Adrenal gland (tissue), 19 donors: ENCODE measurements at places on chromosomes 6 and 20. TPM values are rescaled to one million over a fixed set of nuclear protein-coding genes. Genes with fewer than 3 reads are reported as not detected.
A peak's percentile ranks its signal among the peaks of the same experiment; 100 is the strongest.

- H3K4me3 ChIP-seq: no peak overlapping the region
- peaks cover 12% of the 10 kb centered on the region for H3K27me3 ChIP-seq
- no peak overlapping the region for H3K27ac ChIP-seq
- no peaks in the 10 kb centered on the region for H3K4me1 ChIP-seq
- no peaks in the 10 kb centered on the region for H3K36me3 ChIP-seq
- DNase-seq: no peak
Observed at GRCh38 chr20:57250607-57251343, 15.7 kb downstream of the BMP7 start.

GRCh38 chr20:59004493-59004762 is 2.6 kb downstream of the CTSZ start:
- H3K27me3 ChIP-seq: no peaks in the 10 kb centered on the region
- peaks cover 14% of the 10 kb centered on the region for H3K4me1 ChIP-seq
- H3K36me3 ChIP-seq: no peaks in the 10 kb centered on the region
- DNase-seq: peak; percentile 55
- no peak overlapping the region for H3K4me3 ChIP-seq
- H3K27ac ChIP-seq: no peak overlapping the region

DNA sequence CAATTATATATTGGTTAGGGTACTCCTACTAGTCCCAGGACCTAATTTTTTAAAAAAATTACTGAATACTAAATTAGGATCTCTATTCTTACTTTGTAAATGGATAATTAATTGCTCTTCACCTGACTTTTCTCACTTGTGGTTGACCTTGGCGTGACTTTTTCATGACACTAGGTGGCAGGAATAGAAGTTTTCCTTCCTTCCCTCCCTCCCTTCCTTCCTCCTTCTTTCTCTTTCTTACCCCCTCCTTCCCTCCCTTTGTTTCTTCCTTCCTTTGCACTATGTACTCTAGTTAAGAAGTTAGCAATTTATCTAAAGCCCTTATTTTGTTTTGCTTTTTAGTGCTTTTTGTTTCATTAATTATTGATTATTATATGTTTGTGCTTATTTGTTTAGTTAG is 20.4 kb upstream of the HBS1L start:
- H3K27ac ChIP-seq: no peak overlapping the region
- no peaks in the 10 kb centered on the region for H3K36me3 ChIP-seq
- no peaks in the 10 kb centered on the region for H3K4me1 ChIP-seq
- peaks cover 6% of the 10 kb centered on the region for H3K27me3 ChIP-seq
- no peak overlapping the region for H3K4me3 ChIP-seq
- no peak for DNase-seq

- no peaks in the 10 kb centered on the region for H3K27me3 ChIP-seq
- no peaks in the 10 kb centered on the region for H3K4me1 ChIP-seq
- H3K4me3 ChIP-seq: no peak overlapping the region
- no peaks in the 10 kb centered on the region for H3K36me3 ChIP-seq
- no peak overlapping the region for H3K27ac ChIP-seq
Observed at GRCh38 chr6:22413681-22414311, 117.0 kb upstream of the PRL start.

DNA sequence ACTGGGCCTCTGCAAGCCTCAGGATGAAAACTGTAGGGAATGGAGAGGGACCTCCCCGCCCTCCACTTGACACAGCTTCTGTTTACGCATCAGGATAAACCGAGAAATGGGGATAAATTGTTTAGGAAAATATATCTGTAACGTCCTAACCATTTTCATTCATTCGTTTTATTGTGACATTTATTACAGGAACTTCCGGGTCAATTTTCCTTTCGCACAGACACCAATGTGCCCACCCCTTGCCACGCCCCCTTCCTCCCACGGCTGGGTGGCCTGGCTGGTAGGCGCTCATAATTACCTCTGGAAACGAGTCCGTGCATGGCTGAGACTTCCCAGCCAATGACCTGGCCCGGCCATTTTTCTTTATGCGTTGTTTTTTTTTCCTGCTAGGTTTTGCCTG is 96.1 kb downstream of the BMP7 start:
- no peak overlapping the region for H3K4me3 ChIP-seq
- H3K27me3 ChIP-seq: no peaks in the 10 kb centered on the region
- no peaks in the 10 kb centered on the region for H3K4me1 ChIP-seq

GRCh38 chr6:110826236-110827129 is 11.2 kb upstream of the CDK19 start:
- H3K27ac ChIP-seq: no peak overlapping the region
- H3K4me3 ChIP-seq: no peak overlapping the region
- H3K27me3 ChIP-seq: no peaks in the 10 kb centered on the region

DTNBP1 gene
- total RNA-seq: 13.3 TPM

GRCh38 chr6:105675715-105676397 is 273.0 kb upstream of the PREP start:
- H3K4me3 ChIP-seq: no peak overlapping the region
- H3K27ac ChIP-seq: no peak overlapping the region
- no peaks in the 10 kb centered on the region for H3K36me3 ChIP-seq
- no peaks in the 10 kb centered on the region for H3K27me3 ChIP-seq
- no peak for DNase-seq

- H3K4me1 ChIP-seq: peaks cover 12% of the 10 kb centered on the region
- H3K4me3 ChIP-seq: no peak overlapping the region
- no peak for DNase-seq
- no peaks in the 10 kb centered on the region for H3K27me3 ChIP-seq
Observed at GRCh38 chr20:47656318-47656717, 129.0 kb downstream of the SULF2 start.

GRCh38 chr6:68229566-68229965 is 405.5 kb upstream of the ADGRB3 start:
- DNase-seq: no peak
- no peaks in the 10 kb centered on the region for H3K27me3 ChIP-seq

SRF gene
- 22.7 TPM for total RNA-seq

- H3K27me3 ChIP-seq: no peaks in the 10 kb centered on the region
- H3K36me3 ChIP-seq: no peaks in the 10 kb centered on the region
- H3K4me1 ChIP-seq: peaks cover 7% of the 10 kb centered on the region
- no peak for DNase-seq
- H3K27ac ChIP-seq: no peak overlapping the region
- H3K4me3 ChIP-seq: no peak overlapping the region
Observed at GRCh38 chr6:88848870-88849269, 114.5 kb downstream of the RNGTT start.

SIRPB1 gene
- total RNA-seq: 2.2 TPM

POPDC3 gene
- total RNA-seq: not detected

GRCh38 chr20:33944914-33945313 is 48.8 kb upstream of the RALY start:
- no peaks in the 10 kb centered on the region for H3K4me1 ChIP-seq
- no peaks in the 10 kb centered on the region for H3K27me3 ChIP-seq
- no peak for DNase-seq
- H3K4me3 ChIP-seq: no peak overlapping the region

- no peak for DNase-seq
- H3K36me3 ChIP-seq: no peaks in the 10 kb centered on the region
- H3K4me1 ChIP-seq: no peaks in the 10 kb centered on the region
Observed at GRCh38 chr6:41694815-41695526, 40.4 kb downstream of the TFEB start.

DNA sequence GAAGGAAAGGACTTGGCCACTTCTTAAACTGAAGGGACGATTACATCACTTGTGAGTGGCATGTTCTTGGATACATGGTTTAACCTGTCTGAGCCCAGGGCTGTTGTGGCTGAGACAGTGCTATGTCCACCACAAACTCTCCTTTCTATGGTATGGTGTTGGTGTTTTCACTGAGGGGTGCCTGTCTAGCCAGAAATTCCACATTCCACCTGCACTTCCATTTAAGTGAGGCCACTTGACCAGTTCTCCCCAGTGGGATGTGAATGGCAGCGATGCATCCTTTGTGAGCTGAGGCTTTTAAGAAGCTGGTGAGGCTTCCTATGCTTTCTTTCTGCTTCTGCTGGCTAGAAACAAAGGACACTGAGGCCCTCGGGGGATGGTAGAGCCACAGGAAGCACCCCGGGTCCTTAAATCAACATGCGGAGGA is 151.4 kb upstream of the CHD6 start:
- H3K4me1 ChIP-seq: no peaks in the 10 kb centered on the region
- H3K36me3 ChIP-seq: no peaks in the 10 kb centered on the region
- no peak overlapping the region for H3K27ac ChIP-seq
- H3K27me3 ChIP-seq: peaks cover 7% of the 10 kb centered on the region
- no peak overlapping the region for H3K4me3 ChIP-seq

SAPCD1 gene
- total RNA-seq: not detected

DNA sequence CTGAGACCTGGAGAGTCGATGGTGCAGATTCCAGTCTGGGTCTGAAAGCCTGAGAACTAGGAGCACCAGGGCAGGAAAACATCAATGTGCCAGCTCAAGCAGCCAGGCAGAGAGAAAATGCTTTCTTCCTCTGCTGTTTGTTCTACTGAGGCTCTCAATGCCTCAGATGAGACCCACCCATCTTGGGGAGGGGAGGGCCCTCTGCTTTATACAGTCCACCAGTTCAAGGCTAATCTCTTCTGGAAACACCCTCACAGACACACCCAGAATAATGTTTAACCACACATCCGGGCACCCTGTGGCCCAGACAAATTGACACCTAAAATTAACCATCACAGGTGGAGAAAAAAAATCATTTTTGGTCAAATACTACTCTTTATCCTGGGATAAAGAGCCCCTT is 89.3 kb upstream of the SLC22A23 start:
- H3K27ac ChIP-seq: no peak overlapping the region
- H3K36me3 ChIP-seq: no peaks in the 10 kb centered on the region
- no peaks in the 10 kb centered on the region for H3K27me3 ChIP-seq
- DNase-seq: no peak

C6orf15 gene
- not detected for total RNA-seq

C2 gene
- total RNA-seq: 37.2 TPM

DNA sequence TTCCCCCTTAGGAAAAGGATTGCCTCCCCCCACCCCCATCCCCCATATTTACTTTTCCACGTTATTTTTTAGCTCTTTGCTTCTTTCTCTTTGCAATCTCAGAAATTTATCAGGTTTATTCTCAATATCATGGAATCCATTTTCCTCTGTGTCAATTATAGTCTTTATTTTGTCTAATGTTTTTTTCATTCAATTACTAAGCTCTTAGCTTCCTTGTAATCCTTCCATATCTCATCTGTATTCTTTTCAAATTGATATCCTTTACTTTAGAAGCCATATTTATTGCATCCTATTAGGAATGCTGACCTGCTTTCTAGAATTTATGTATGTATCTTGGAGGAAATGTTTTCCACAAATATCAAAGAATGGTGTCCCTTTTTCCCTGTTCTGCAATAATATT is 39.3 kb downstream of the TMC2 start:
- H3K4me3 ChIP-seq: no peak overlapping the region
- H3K4me1 ChIP-seq: no peaks in the 10 kb centered on the region
- DNase-seq: no peak
- no peaks in the 10 kb centered on the region for H3K36me3 ChIP-seq

MAK gene
- not detected for total RNA-seq

- no peaks in the 10 kb centered on the region for H3K27me3 ChIP-seq
- no peaks in the 10 kb centered on the region for H3K36me3 ChIP-seq
- no peak overlapping the region for H3K27ac ChIP-seq
- no peak for DNase-seq
- H3K4me1 ChIP-seq: no peaks in the 10 kb centered on the region
Observed at GRCh38 chr20:32972181-32973076, 31.8 kb downstream of the SUN5 start.

GRCh38 chr6:111858347-111858746 is 14.9 kb downstream of the FYN start:
- H3K36me3 ChIP-seq: no peaks in the 10 kb centered on the region
- no peak overlapping the region for H3K27ac ChIP-seq
- peaks cover 4% of the 10 kb centered on the region for H3K27me3 ChIP-seq
- no peak for DNase-seq
- no peak overlapping the region for H3K4me3 ChIP-seq

SLC52A3 gene
- 0.27 TPM for total RNA-seq

CTAGE9 gene
- total RNA-seq: not detected

- H3K4me1 ChIP-seq: no peaks in the 10 kb centered on the region
- no peaks in the 10 kb centered on the region for H3K36me3 ChIP-seq
- H3K4me3 ChIP-seq: no peak overlapping the region
Observed at GRCh38 chr20:6515261-6515660, 252.2 kb upstream of the BMP2 start.

FLRT3 gene
- 4.9 TPM for total RNA-seq

SLC22A16 gene
- 0.34 TPM for total RNA-seq

DNA sequence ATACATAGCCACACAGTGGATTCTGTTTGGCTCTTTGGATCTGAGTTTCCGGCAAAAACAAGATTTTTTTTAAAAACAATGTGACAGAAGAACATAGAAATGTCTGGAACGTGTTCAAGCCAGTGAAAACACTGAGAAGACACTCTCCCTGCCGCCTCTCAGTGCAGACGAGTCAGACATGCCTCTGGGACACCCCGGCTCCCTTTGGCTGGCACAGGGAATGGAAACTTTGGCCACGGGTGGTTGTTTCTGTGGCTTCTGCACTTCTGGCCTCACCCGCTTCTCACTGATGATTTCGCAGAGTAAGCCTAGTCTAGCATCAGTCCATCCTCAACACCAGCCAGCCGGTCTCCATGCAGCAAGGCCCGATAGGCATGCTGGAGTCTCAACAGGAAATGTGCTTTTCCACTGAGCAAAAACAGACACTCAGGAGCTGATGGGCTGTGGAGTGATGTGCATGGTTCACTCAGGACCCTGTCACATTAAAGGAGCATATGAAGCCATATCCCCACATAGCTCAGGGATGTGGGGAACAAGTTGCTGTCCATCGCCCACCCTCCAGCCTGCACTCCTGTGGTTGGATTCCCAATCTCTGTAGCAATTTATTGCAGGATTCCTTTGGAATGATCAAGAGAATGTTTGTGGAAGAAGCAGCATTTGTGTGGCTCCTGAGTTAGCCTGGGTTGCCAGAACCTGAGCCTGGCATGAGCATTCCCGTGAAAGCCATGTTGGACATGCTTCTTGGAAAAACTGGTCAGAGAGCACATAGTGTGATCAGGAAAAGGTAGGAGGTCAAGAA is 262.0 kb upstream of the RIN2 start:
- H3K4me3 ChIP-seq: no peak overlapping the region
- DNase-seq: no peak
- peaks cover 7% of the 10 kb centered on the region for H3K4me1 ChIP-seq
- H3K27ac ChIP-seq: no peak overlapping the region
- H3K36me3 ChIP-seq: no peaks in the 10 kb centered on the region

DNA sequence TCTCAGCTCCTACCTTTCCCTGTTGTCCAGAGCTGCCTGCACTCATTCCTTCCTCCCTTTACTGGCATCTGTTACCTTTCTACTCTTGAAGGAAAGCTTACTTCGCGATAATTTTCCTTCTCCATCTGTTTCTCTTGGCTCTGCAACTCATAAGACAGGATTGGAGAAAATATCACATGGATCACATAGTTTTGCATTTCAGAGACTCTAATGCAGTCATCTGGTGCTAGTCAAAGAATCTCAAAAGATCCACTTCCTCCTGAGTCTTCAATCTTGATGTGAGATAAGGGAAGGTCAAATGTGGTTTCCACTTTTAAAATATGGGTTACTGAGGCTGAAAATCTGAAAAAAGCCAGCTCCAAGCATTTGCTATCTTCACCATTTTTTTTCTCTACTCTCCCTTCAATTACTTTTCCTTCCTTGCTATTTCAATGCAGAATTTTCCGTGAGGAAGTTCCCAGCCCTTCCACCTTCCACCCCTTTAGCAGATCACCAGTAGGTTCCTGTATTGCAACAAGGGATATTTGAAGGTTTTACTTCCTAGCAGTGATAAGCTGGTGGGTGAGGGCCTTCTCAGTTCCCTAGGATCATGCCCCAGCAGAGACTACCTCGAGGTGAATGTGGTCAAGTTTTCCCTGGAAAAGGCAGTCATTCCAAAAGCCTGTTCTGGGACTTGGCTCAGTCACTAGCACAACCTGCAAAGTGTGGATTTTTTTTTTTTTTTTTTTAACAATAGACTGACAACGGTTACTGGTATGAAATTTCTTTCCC is 62.8 kb upstream of the LRRC1 start:
- no peaks in the 10 kb centered on the region for H3K27me3 ChIP-seq
- no peaks in the 10 kb centered on the region for H3K4me1 ChIP-seq
- no peak overlapping the region for H3K27ac ChIP-seq
- no peak for DNase-seq
- no peak overlapping the region for H3K4me3 ChIP-seq
